Right renal pelvis (tissue), 4 donors: ENCODE measurements at places on chromosomes 11 and 22.

GRCh38 chr22:48486134-48486532 is 1341.5 kb downstream of the BRD1 start:
- no peak for DNase-seq

- DNase-seq = no peak
Measured at GRCh38 chr11:10459029-10459970, 4.2 kb downstream of the AMPD3 start.

- DNase-seq = no peak
Measured at GRCh38 chr22:47633111-47633510, 870.7 kb downstream of the TBC1D22A start.

DNA sequence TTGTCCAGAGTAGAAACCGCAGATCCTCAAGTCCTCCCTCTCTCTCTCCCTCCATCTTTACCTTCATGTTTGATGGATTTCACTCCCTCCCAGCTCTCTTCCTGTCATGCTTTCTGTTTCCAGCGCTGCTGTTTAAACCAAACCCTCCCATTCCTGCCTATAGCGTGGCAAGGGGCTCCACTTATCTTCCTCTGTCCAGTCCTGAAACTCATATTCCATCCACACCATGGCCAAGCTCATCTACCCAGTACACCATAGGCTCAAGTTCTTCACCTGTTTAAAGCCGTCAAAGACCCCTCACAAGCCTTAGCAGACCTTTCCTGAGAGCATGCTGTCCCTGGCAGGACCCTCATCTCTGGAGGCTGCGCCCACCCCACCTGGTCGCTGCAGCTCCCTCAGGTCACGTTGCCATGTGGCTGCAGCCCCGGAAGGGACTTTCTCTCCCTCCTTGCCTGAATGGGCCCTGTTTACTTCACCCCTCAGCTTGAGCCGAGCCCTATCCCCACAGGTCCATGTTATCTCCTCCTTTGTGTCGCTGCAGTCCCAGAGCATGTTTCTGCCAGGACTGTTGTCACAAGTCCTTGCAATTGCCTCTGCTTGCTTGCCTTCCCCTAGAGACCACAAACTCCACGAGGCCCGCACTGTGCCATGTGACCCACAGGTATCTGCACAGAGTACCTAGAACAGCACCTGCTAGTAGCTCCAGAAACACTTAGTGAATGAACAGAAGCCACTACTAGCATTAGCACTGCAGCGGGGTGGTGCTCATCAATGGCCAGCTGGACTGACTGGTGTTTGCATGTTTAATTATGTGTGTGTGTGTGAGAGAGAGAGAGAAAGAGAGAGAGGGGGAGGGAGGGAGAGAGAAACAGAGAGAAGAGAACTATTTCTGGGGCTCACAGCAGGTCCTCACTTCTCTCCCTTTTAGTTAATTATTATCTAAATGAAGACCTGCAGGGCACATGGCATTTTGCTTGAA is 149.4 kb upstream of the SNX19 start:
- no peak for DNase-seq

DNA sequence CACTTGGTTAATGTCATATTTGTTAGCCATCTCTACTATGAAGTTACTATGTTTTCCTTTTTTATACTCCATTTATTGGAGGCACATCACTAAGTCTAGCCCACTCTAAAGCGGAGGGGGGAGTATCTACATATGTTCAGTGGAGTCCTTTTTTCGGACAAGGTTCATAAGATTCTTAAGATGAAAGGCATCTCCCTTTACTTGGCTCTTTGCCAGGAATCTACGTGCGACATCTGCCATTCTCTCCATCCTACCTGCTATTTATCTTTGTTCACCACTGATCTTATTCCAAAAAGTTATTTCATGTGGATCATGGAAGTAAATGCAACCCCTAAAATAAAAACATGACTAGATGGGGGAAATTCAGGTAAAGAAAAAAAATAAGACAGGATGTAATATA is 77.4 kb upstream of the YWHAH start:
- no peak for DNase-seq

DNA sequence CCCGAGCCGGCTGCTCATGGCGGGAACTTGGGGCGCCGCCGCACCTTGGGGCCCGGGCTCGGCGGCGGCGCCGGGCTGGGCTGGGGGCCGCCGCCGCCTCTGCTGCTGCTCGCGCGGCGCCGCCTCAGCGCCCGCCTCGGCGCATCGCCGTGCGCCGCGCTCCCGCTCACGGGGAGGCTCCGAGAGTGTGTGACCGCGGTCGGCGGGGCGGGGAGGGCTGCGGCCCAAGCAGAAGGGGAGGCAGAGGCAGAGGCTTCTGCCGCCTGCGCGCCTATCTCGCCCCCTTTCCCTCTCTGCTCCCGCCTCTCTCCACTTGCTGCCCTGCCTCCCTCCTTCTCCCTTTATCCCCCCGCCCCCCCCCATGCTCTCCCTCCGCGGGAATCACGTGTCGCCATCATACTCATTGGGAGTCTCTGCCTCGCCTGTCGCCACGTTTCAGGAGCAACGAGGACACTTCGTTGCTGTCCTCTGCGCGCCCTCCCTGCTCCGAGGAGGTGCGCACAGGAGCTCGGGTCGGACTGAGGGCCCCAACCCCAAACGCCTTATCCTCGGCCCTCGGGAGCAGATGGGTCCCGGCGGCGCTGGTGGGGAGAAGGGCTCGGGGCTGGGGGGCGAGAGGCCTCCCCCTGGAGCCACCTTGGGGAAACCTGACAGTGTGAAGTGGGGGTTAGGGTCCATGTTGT is at the start of gene GUCY1A2:
Gene GUCY1A2 (minus strand): TSS at position 258 of the 683 bp plus-strand sequence. CDS start 421 bp downstream, outside the sequence.
- no peak for DNase-seq

DNA sequence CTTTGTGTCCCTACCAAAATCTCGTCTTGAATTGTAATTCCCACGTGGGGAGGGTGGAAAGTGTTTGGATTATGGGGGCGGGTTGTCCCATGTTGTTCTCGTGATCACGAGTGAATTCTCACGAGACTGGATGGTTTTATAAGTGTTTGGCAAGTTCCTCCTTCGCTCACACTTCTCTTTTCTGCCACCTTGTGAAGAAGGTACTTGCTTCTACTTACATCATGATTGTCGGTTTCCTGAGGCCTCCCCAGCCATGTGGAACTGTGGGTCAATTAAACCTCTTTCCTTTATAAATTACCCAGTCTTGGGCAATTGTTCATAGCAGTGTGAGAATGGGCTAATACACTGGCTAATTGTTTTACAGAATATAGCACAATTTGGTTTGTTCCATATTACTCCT is 326.3 kb downstream of the GRM5 start:
- no peak for DNase-seq

DNA sequence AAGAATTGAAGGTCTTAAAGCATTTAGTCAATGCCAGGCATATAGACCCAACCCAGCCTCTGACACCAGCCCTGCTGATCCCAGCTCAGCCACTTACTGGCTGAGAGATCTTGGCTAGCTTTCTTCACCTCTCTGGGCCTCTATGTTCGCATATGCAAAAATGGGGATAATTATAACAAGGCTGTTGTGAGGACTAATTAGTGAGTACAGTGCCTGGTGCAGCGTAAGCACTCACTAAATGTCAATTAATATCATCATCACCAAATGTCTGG is 10.5 kb downstream of the CHST1 start:
- DNase-seq = no peak

- no peak for DNase-seq
Measured at GRCh38 chr22:41062146-41062545, 30.2 kb upstream of the EP300 start.

- no peak for DNase-seq
Measured at GRCh38 chr11:8604078-8604723, 10.2 kb upstream of the STK33 start.

DNA sequence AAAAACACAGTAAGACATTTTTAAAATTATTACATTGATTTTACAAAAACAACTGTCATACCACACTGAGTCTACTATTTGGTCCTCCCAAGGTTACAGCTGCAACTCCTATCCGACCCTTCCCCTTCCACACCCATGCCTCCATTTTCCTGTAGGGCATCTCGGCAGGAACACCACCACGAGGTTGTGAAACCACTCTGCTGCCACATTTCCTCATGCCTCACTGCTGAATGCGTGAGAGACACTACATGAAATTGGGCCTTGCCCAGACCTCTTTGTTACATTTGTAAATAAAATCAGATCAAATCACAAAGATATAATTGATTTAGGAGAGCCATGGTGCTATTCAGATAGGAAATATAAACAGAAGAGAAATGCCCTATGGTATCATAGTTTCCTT is 2.0 kb downstream of the ARHGAP32 start:
- DNase-seq = no peak

DNA sequence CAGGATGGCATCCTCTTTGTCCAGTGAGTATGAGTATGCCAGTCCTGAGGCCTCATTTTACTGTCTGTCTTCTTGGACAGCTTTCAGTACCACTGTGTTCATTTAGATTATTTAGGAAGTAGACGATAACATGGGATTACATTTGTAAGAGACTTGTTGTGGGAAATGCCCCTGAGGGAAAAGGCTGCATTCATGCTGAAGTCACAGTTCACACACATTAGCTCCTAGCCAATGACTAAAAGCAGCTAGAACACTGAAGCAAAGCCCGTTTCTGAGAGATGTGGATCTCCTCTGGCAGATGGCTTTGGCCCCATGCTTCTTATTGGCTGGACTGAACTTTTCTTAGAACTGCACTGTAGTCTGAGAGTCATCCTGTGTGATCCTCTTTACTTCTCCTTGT is 242.4 kb downstream of the FAM76B start:
- DNase-seq = no peak

- no peak for DNase-seq
Measured at GRCh38 chr11:135036488-135037297, 624.7 kb upstream of the B3GAT1 start.

- DNase-seq = no peak
Measured at GRCh38 chr11:130513132-130513531, 64.7 kb downstream of the ADAMTS15 start.

DNA sequence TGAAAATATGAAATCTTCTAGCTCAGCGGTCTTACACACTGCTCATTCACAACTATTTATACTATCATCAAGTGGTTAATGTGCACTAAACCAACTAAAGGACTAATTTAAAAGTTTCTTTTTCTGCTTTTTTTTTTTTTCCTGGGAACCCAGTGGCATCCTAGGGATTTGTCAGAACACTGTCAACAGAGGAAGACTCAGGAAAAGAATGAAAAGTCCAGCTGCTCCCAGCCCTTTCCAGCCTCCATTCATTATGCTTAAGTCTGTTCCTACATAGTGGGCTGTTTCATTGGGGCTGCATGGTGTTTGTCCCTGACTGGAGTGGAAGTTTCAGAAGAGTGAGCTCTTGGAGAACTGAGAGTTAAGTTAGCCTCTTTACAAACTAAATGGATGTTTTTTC is 391.1 kb downstream of the AASDHPPT start:
- DNase-seq = no peak

GRCh38 chr22:28023036-28023435 is 104.0 kb upstream of the PITPNB start:
- DNase-seq = no peak

DNA sequence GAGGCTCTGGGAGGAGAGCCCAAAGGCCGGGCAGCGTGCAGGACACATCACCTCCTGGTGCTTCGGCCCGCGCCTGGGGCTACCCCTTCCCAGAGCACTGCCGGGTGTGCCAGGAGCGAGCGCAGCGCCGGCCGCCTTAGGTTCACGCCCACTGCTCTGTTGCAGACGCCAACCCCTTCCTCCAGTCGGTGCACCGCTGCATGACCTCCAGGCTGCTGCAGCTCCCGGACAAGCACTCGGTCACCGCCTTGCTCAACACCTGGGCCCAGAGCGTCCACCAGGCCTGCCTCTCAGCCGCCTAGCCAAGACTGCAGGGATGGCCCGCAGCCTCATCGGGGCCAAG is 79.0 kb downstream of the MED15 start:
- no peak for DNase-seq

GRCh38 chr22:21818487-21819182 is 48.8 kb downstream of the MAPK1 start:
- DNase-seq = no peak

GRCh38 chr11:24357620-24358410 is 139.0 kb upstream of the LUZP2 start:
- no peak for DNase-seq

DNA sequence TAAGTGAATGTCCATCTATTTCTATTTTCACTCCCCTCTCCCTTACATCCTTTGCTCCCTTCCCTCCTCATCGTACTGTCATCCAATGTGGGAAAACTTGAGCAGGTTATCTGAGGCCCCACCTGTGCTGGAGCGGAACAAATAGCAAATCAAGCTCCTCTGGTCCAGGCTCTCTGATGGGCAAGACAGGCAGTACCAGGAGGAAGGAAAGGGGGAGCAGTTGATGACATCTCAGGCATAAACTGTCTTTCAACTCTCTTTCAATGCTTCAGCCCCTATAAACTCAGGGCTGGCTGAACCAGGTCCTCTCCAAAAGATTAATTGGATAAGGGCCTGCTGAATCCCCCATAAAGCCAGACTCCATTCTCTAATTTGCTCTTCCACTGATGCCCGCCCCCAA is 1.5 kb upstream of the CCKBR start:
- no peak for DNase-seq

DNA sequence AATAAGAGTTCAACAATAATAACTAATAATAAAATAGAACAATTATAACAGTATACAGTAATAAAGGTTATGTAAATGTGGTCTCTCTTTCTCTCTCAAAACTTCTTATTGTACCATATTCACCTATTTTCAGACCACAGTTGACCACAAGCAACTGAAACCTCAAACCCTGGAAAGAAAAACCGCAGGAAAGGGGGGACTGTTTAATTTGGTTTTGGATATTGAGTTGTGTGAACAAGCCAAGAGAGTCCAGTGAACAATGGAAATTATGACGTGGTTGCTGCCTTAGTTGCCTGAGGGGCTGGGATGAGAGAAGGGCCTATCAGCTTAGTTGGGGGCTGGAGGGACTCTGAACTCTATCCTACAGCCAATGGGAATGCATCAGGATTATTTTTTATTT is 178.7 kb upstream of the POU2AF2 start:
- DNase-seq = no peak

DNA sequence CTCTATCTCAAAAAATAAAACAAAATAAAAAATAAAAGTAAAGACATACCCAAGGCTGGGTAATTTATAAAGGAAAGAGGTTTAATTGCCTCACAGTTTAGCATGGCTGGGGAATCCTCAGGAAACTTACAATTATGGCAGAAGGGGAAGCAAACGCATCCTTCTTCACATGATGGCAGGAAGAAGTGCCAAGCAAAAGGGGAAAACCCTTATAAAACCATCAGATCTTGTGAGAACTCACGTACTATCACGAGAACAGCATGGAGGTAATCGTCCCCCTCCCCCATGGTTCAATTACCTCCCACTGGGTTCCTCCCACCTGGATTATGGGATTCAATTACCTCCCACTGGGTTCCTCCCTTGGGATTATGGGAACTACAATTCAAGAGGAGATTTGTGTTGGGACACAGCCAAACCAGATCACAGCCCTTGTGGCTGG is 8.3 kb upstream of the SSTR3 start:
- DNase-seq = no peak

DNA sequence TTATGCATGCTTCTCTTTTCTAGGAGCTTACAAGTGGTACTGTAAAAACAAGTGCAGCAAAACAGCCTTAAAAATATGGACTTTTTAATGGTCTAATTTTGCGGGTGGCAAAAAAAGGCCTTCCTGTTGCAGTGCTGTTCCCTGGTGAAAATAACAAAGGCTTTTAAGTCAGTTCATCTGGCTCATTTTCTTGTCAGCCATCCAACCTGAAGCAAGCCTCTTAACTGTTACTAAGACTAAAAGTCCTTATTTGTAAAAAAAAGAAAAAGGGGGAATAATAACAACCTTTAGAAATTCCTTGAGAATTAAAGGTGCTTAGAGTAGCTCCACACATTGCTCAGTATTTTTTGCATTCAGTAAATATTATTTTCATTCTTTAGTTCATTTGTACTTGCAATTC is 200.5 kb upstream of the CHORDC1 start:
- no peak for DNase-seq

GRCh38 chr11:65557280-65558001 is 718 bp downstream of the LTBP3 start:
- DNase-seq = no peak
